Stimulated activated CD8-positive, alpha-beta memory T cell treated with anti-CD3 and anti-CD28 coated beads, Interleukin-2, amount 100 ng/mL, for 48 hours (primary cell): ENCODE measurements at places on chromosomes 5 and 9.

DNA sequence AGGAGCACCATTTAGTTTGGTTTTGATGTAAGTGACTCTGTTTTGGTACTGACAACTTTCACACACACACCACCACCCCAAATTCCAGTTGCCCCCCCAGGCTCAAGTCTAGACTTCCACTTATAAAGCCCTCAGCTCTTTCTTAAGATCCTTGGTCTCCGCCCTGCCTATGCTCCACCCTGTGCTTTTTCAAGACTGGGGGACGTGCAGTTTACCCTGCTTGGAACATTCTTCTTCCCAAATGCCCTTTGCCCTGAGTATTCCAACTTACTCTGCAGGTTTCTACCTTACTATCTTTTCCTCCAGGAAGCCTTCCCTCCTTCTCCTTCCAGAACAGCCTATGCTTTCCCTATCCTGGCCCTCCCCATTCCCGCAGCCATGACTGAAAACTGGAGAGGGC is 1.5 kb upstream of the TRIM14 start:
- DNase-seq: no peak

GRCh38 chr9:15999422-16000339 is 446.8 kb downstream of the CCDC171 start:
- DNase-seq: no peak

DNA sequence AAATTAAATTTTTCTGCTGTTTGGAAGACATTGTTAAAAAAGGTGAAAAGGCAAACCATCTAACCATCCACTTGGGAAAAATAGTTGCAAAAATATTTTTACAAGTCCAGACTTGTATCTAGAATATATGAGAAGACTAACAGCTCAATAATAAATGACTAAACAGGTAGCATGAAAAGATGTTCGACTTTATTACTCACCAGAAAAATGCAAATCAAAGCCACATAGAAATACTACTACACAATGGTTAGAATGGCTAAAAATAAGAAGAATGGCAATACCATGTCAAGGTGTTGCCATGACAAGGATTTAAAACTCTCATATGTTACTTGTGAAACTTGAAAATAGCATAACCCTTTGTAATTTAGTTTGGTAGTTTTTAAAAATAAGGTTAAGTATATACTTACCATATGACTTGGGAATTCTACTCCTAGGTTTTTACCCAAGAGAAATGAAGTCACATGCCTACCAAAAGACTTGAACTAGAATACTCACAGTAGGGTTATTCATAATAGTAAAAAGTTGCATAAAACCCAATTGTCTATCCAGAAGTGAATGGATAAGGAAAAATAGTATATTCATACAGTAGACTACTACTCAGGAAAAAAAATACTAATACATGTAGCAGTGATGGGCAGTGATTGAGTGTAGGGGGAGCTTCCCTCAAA is 93.8 kb downstream of the VPS13A start:
- DNase-seq: no peak

DNA sequence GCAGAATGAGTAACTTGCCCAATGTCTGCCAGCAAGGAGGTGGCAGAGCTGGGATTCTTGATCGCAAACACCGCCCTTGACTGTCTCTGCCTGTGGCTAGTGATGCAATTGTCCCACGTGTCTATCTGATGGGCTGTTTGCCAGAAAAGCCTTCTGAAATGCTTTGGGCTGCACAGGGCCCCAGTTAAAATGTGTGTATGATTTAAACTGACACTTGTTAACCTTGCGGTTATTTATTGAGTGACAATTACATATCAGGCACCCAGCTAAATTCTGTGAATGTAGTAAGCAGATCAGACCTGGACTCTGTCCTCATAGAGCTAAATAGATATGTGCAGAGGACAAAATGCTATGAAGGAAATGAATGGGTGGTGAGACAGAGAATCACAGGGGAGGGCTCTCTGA is 11.6 kb upstream of the IL12B start:
- DNase-seq: peak; percentile 34

DNA sequence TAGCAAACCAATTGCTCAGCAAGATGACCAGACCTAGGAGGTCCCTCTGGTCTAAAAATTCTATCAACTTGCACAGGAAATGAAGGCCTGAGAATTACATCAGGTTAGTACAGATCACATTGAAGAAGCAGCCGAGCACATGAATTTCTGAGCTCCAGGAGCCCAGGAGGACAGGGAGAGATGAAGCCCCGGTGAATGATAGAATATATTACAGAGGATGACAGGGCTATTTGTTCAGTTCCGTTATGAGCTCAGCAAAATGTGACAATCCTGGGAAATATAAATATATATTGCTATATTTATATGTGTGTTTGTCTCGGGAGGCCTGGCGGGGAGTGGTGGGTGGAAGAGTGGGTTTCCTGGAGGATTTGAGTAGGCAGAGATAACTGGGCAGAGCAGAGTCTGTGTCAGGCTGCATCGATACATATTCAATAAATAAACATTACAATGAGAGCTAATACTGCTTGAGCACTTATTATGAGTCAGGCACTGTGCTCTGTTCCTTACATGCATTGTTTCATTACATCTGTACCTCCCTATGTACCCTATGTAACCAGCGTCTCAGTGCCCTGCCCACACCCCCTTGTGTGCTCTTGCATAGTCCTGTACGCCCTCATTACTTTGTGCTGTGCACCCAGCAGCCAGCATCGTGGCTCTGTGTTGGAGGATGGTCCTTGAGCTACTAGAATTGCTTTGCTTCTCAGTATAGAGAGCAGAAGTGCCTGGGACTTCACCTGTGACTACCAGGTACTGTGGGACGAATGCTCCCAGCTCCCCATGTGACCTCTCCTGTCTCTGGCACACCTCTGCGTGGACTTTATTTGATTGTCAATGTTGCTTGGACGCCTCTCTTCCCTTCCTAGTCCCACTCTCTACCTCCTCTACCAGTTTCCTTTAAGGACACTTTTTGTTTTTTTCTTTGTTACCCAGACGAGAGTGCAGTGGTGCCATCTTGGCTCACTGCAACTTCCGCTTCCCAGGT is 58.1 kb upstream of the KLF9 start:
- no peak for DNase-seq
